Activated gamma-delta T cell treated with Interleukin-2 at 50 U/mL for 16 hours (primary cell): ENCODE measurements at places on chromosomes 5 and 9.

GRCh38 chr9:124295159-124295794 is 37.5 kb downstream of the NEK6 start:
- DNase-seq = no peak

GRCh38 chr5:26889815-26890214 is 148.6 kb downstream of the CDH9 start:
- DNase-seq = no peak

GRCh38 chr9:89980600-89980999 is 375.8 kb downstream of the GADD45G start:
- no peak for DNase-seq

DNA sequence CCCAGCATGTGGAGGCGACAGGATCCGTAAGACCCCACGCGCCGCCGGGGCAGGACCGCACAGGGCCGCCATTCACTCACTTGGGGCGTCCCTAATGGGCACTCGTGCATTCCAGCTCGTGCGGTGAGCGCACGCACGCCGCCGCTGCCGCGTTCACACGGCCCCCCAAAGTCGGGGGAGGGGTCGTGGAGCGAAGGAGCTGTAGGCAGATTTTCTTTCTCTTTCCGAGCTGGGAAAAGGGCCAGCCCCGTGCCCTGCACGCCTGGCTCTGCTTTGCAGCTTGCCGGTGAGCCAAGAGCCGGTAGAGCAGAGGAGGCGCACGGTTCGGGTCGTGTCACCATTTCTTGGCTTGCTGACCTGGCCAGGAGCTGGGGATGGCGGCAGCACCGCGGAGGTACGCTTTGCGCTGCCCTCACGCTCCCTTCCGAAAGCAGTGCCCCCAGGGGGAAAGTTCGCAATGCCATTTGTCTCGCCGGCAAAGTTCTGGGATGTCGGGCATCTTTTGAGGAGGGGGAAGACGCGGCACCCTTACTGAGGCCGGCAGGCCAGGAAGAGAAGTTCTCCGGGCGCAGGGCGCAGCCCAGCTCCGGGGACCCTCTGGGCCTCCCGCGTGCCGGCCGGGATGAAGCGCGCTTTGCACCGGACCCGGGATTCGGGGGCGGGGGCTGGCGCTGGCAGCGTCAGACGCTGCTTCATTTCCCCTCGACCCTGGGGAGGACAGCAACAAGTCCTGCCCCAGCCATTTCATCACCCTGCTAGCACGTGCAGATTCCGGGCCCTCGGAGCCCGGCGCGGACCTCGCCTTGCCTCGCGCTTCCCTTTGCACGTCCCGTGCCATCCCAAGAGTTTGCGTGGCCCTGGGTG is 898 bp downstream of the STC2 start:
- DNase-seq = no peak

GRCh38 chr5:178113841-178114324 is 551 bp downstream of the N4BP3 start:
- DNase-seq = no peak

DNA sequence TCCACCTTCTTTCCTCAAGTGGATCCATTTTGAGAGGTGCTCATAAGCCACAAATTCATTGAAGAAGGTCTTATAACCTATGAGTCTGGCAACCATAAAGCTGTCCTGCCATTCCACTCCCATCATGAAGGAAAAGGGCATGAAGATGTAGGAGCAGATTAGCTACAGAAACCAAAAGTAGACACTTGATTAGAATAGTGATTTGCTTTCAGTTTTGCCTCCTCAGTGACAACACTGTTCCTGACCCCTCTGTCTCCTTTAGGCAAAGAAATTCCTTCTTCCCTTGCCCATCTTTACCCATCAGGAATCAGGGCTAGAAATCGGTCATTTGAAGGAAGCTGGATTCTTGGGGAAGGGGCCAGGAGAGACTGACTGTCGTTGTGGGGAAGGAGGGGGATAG is 55.2 kb downstream of the SLC28A3 start:
- no peak for DNase-seq

- DNase-seq = no peak
Measured at GRCh38 chr9:36029202-36029601, 7.5 kb upstream of the RECK start.

- no peak for DNase-seq
Measured at GRCh38 chr5:141747152-141748141, 65.4 kb upstream of the ARAP3 start.

- no peak for DNase-seq
Measured at GRCh38 chr5:113047733-113048652, 71.4 kb downstream of the DCP2 start.

- no peak for DNase-seq
Measured at GRCh38 chr5:110169461-110169860, 479.7 kb downstream of the MAN2A1 start.

DNA sequence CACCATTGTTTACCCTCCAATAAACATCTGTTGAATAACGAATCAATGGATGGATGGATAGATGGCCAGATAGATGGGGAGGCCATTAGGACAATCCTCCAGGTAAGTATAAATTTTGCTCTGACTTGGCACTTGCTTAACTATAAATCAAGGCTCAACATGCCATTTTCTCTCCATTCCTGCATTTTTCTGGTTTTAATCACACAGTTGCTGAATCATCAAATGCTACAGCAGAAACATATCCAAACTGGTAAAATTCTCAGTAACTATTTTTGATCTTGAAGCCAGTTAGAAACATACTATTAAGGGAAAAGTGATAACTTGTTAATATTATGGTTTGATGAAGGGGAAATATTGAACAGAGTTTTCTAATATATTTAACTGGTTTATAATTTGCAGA is 71.5 kb upstream of the MTAP start:
- no peak for DNase-seq

GRCh38 chr9:93952784-93953495 is 2.2 kb downstream of the BARX1 start:
- no peak for DNase-seq

GRCh38 chr5:103486739-103487138 is 75.8 kb downstream of the NUDT12 start:
- DNase-seq = no peak

DNA sequence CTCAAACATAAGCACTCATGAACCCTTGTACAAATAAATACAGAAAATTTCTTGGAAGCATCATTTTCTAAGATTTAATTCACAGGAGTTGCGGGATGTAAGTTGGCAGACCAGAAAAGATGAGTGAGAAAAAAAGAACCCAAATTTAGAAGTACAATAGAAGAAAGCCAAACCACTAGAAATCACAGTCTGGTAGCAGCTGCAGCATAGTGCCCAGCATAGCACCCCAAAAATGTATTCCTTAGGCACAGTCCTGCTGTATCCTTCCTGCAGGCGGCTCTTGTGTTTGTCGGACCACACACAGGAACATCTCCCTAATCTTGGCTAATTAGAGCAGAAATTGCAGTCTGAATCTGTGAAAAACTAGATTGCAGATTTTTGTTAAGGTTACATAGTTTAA is 208.5 kb upstream of the TRPM3 start:
- DNase-seq = no peak

- no peak for DNase-seq
Measured at GRCh38 chr5:6296524-6296923, 81.8 kb downstream of the MED10 start.

GRCh38 chr5:58939664-58940063 is 356.8 kb downstream of the RAB3C start:
- DNase-seq = no peak

DNA sequence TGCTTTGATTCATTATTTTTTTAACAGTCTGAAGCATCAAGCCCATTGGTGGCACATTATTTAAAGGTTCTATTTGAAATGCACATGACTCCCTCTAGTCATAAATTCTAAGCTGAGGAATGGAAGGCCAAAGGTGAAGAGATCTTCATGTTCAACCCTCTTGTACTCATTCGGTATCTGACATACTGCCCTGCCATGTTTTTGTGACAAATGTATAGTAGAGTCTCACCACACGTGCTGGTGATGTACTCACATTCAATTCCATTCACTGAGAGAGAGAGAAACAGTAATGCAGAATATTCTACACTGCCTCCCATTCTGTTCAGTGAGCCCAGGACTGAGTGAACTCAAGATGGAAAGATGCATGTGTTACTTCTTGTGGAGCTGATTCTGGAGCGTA is 98.3 kb downstream of the GDA start:
- no peak for DNase-seq

DNA sequence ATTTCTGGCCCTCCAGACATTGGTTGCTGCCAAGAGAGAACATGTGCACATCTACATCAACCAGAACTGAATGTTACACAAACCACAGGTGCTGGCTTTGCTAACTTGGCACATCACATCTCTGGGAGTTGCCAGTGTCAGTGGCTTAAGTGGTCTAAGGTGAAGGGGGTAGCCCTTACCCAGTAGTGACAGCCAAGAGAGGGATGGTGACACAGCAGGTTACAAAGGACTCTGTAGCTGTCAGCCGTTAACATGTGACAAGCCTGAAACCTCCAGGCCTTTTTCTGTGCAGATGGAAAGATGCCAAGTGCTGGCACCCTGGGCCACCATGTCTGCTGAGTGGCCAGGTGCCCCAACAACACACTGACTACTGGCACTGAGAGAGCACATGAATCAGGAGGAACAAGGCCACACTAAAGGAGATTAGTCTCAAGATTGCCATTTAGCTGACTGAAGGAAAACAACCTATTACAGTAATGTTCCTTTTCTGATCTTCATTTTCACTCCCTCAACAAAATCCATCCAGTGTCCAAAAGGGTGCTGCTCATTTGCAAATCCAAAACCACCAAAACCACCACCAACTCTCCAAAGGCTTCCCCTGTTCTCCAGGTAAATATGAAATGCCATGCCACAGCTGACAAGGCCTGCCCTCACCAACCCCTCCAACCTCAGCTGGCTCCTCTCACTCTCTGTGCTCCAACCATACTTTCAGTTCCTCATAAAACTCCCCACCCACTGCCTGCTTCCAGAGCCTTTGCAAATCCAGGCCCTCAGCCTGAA is 20.2 kb downstream of the SIL1 start:
- no peak for DNase-seq

GRCh38 chr5:1931604-1932231 is 49.0 kb upstream of the IRX4 start:
- DNase-seq = no peak

DNA sequence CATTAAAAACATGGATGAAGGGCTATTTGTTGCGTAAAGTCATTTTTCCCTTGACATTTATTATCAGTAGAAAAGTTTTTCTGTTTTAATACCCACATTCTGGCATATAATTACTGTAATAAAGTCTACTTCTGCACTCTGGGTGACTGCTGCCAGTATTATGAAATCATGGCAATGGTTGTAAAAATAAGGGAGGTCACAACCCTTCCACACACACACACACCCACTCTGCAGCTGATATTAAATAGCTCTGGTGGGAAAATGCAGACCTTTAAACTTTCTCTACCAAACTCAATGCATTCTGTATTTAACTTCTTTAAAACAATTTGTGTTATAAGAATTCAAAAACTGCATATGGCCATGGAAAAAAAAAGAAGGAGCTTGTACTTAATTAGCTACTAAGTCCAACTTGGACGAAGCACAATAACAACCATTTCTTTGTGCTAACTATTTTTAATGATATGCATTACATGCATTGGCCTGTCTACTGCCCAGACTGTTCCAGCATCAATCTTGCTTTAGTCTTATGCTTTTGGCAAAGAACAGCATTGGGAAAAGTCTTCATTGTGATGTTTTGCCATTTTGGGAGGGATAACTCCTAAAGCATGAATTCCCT is 137.6 kb upstream of the MAP3K1 start:
- DNase-seq = no peak

DNA sequence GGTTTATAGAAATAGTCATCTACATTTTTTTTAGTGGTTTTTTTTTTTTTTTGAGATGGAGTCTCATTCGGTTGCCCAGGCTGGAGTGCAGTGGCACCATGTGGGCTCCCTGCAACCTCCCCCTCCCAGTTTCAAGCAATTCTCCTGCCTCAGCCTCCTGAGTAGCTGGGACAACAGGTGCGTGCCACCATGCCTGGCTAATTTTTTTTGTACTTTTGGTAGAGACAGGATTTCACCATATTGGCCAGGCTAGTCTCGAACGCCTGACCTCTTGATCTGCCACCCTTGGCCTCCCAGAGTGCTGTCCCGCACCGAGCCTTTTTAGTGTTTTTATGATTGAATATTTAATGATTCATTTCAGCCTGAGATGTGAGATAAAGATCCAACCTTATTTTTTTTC is 27.3 kb downstream of the ANKRD33B start:
- no peak for DNase-seq

DNA sequence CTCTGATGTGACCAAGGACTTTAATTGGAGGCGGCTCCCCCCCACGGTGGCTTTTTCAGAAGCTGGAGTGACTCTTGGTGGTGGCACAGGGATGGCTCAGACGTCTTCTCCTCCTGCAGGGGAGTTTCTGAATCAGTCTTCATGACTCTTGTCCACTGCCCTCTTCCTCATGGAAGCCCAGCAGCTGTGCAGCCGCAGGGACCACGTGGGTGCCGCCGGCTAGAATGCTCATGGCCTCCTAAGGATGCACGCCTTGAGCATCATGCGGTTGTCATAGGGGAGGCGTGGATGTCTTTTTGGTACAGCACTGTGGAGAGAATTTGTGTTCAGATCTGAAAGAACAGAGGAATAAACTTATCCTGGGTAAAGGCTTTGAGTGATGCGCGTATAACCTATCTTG is 1.3 kb downstream of the TEX53 start:
- DNase-seq = no peak

DNA sequence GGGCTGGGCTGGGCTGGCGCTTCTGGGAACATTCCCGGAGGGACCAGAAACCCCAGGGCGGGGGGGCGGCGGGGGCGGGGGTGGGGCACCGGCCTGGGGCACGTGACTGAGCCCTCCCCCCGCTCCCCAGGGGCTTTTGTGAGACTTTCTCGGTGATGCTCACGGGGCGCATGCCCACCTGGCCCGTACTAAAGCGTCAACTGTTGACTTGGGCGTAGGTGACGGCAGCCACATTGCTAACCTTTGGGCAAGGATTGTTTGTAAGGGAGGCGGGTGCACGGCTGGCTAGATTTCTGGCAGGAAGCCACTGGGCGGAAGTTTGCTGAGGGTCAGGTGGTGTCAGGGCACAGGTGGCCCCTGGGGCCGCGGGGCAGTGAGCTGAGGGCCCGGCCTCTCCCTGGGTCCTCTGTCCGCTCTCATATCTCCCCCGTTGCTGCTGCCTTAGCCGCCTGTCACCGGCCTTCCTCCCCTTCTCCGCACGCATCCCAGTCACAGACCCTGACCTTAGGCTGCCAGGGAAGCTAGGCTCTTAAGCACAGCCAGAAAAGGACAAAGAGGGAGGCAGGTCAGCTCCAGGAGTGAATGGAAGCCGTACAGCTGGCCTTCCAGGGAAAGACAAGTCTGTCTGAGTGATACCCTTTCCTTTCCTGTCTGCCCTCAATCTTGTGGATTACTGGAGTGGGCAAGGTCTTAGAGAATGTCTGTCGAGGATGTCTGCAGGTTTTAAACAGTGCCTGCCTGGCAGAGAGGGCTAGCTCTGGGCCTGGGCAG is 812 bp downstream of the CACFD1 start:
- DNase-seq = peak; percentile 47
